PC-3 (cell line): ENCODE measurements at places on chromosomes 12 and 14. TPM values are rescaled to one million over a fixed set of nuclear protein-coding genes. Genes with fewer than 3 reads are reported as not detected.

- no peaks in the 10 kb centered on the region for H3K27me3 ChIP-seq
- no peak for DNase-seq
- H3K4me1 ChIP-seq, result no peaks in the 10 kb centered on the region
- no peak overlapping the region for H3K27ac ChIP-seq
- H3K4me3 ChIP-seq, result no peak overlapping the region
- peaks cover 26% of the 10 kb centered on the region; the same call in 1 of the 2 replicates for H3K36me3 ChIP-seq
Observed at GRCh38 chr14:90288651-90289355, 32.5 kb downstream of the PSMC1 start.

Gene ACSS3
- not detected in 2 replicates for total RNA-seq

- peaks cover 4% of the 10 kb centered on the region; the same call in 1 of the 2 replicates for H3K27me3 ChIP-seq
- H3K36me3 ChIP-seq, result no peaks in the 10 kb centered on the region
- peaks cover 19% of the 10 kb centered on the region for H3K4me1 ChIP-seq
- H3K27ac ChIP-seq, result no peak overlapping the region
- DNase-seq, result peak; percentile 88
- H3K4me3 ChIP-seq, result no peak overlapping the region
Observed at GRCh38 chr12:119613319-119613936, 19.9 kb downstream of the TMEM233 start.

DNA sequence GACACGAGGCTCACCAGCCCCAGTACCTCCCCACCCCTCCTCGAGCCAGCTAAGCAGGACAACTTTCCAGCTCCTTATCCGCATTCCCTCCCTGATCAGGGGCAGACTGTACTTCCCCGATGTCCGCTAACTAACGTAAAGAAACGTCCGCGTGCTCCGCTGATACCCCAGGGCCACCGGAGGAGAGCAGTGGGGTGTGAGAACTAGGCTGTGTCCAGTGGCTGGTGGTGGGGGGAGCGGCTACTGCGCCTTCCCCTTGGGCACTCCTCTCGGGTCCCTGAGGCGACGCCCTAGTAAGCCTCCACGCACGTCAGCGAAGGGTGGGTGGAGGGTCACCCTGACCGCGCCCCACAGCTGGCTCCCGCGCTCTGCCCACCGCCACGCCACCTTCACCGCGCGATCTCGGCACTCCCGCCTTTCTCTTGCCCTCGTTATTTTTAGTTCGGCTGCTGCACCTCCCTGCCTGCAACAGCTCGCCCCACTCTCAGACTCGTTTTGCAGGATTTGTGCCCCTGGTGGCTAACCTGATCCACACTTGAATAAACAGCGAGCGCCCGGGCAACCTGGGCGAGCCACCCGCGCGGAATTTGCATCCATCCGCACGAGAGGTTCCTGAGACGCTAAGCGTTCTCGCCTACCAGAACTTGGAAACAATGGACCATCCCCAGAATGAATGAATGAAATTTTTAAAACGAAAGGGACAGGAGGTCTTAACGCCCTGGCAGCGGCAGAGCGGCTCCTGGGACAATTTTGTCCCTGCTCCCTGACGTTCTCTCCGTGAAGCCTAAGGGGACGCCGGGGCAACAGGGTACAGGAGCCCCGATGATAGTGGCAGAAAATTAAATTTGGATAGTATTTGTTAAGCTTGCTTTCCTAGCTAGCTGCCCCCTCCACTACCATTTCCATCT lies 6.9 kb upstream of the BMP4 start:
- H3K27ac ChIP-seq, result no peak overlapping the region
- no peaks in the 10 kb centered on the region for H3K27me3 ChIP-seq
- no peaks in the 10 kb centered on the region for H3K36me3 ChIP-seq
